ENCODE measurements at places on chromosomes 3 and 15. TPM values are rescaled to one million over a fixed set of nuclear protein-coding genes. Genes with fewer than 3 reads are reported as not detected.

DNA sequence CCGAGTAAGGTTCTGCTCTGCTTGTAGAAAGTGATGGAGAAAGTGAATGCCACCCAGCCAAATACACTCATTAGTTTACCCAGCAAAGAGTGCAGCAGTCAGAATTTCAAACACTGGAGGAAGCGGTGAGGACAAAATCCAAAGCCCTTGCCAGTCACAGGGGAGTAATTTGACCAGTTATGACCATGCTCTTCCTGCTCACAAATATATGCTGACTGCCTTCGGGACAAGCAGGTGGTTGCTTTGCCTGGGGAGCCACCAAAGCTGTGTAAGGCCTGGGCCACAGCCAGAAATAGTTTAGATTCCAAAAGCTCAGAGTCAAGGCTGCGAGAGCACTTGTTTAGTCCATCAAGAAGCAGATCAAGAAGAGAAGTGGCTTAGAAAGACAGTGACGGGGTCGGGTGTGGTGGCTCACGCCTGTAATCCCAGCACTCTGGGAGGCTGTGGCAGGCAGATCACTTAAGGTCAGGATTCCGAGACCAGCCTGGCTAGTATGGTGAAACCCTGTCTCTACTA, 51.0 kb upstream of the ATP13A3 start:
- no peak for DNase-seq

DNA sequence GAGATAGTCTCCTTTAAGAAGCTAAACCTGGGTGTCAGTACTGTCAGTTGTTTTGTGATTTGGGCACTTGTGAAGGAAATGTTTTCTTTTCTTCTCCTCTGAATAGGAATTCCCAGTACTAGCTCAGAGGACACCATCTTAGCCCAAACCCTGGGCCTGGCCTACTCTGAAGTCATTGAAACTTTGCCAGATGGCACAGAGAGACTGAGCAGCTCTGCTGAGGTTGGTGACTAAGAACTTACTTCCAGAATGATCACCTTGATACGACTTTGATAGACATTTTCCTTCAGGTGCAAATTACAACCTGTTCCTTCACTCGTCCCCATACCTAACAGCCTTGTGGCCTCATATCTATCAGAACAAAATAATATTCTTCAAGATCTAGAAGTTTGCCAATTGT, 100.2 kb downstream of the LARS2 start:
- no peak for DNase-seq

DNA sequence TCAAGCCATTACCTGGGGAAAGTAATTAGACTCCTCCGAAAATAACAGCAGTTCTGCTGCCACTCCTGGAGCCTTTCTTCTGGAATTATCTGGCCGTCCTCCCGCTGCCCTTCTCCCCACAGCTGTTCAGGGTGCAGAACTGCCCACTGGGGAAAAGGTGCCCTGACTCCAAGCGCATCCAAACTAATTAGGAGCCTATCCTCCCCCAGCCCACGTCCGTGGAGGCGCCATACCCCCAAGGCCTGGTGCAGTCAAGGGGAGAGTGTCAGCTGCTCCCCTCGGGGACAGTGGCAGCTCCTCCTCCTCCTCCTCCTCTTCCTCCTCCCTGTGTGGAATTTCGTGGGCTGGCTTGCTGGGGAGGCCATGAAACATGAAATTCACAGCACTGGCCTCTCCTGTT, 177.2 kb downstream of the XXYLT1 start:
- DNase-seq = peak; percentile 9

- DNase-seq = no peak
Measured at GRCh38 chr3:65884071-65884470, 154.6 kb downstream of the MAGI1 start.

GRCh38 chr15:51184627-51185026, 89.9 kb upstream of the TNFAIP8L3 start:
- no peak for DNase-seq

- DNase-seq = no peak
Measured at GRCh38 chr15:92413510-92413909, 19.8 kb downstream of the ST8SIA2 start.

GRCh38 chr15:87631775-87632174, 624.8 kb downstream of the NTRK3 start:
- no peak for DNase-seq

DNA sequence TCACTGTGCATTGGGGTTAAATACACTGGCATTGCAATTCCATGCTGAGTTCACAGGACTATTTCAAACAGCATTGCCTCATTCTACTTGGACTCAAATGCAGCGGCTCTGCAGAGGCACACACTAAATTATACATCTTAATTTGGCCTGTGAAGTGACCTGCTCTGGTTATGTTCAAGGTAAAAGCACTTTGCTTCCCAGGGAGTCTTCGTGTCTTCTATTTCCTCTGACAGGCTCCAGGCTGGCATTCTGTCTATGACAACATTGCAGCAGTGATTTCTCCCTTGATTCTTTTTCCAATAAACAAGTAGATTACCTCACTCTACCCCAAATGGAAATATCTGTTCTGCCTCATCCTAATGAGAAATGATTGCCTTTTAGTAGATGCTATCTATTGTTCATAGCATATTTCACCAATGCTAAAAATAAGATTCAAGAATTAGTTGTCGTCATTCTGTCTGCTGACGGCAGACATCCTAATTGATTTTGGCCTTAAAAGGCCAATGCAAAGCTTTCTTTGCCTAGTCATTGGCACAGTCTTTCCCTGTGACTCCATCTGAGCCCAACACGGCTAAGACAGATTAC, 33.8 kb downstream of the FMN1 start:
- no peak for DNase-seq

DNA sequence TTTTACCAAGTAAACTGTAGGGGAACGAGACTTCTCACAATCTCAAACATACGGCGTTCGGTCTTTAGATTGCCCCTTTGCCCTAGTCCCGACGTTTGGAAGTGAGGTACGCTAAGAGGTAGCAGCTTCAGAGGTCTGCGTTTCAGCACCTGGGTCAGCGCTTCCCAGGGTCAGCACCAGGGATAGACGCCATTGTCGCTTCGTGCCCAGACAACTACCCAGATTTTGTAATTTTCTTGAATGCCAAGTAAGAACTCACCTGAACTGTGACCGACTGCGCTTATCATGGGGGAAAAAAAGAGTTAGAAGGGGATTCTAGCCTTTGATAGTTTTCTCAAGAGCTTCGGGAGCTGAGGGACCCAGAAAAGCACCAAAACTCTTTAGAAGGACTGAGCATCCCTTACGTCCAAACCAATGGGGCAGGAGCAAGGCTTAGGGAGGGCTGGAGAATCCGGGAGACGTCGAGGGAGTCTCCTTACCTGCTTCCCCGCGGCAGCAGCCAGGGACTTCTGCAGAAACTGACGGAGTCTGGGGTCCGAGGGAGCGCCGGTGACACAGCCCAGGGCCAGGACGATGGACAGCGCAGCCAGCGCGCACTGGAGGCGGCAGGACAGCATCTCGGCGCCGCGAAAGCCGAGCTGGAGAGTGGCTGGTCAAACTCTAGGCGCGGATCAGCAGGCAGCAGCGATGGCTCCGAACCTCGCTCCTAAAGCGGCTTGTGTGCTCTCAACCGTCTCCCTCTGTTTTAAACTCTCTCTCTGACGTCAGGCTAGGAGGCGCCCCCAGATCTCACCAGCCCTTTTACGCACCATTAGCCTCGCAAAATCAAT, at the start of gene SST:
SST (minus strand) TSS at position 720 of the 830 bp plus-strand sequence; CDS start at position 617, 103 bp downstream.
- DNase-seq = peak; percentile 46

DNA sequence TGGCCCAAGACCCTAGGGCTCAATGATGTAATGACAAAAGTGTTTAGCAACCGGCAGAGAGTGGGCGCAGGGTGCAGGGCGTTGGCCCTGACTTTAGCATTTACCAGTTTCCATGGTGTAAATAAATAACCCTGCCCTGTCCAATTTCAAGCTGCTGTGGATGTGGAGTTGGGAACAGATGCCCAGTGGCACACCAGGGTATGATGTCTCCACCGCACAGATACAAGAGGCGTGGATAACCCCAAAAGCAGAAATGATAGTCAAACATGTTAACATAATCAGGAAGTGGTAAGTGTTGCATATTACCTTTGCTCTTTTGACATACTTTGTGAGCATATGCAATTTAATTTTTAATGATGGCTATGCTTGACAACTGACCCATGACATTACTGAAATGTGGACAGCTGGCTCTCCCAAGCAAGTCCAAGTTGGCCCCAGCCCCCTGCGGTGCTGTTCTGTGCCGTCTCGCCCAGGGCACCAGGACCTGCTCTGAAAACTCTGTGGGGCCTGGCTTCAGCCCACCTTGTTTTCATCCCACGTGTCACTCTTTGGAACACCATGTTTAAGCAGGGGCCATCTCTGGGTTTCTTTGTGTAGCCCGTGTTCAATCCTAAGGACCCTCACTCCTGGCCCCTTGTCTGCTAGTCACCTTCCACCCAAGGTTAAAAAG, 10.8 kb upstream of the ANPEP start:
- no peak for DNase-seq

GRCh38 chr3:159924411-159924810, 64.2 kb upstream of the IL12A start:
- no peak for DNase-seq

The ZNF620 gene
- 1.0 TPM for total RNA-seq

The TNFSF10 gene
- 13.7 TPM for total RNA-seq

The SERPINI2 gene
- total RNA-seq = 0.40 TPM

The CHST13 gene
- total RNA-seq = 0.11 TPM

The PTH1R gene
- 11.8 TPM for total RNA-seq

The FGF12 gene
- total RNA-seq = 356 TPM

The GOLGA8J gene
- total RNA-seq = not detected

The ANKUB1 gene
- not detected for total RNA-seq

The ARPIN gene
- total RNA-seq = 10.6 TPM

The TGFBR2 gene
- total RNA-seq = 168 TPM
